ENCODE measurements at places on chromosomes 11 and 22.

DNA sequence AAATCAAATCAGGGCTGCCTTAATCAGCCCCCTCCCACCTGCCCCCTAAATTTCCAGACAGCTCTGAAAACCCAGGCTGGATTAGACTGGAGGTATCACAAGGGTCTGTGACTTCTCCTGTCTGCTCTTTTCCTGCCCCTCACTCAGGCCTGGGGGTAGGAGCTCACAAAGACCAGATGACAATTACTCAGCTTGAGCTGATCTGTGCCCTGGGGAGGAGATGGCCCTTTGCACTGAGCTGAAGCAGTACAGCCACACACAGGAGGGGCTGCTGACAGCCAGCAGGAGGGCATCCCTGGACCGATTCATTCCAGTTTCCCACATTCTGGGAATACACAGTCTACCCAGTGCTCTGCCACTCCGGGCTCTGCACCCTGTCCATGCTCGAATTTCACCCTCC is 4.2 kb downstream of the ABCC8 start:
- no peak for DNase-seq

- no peak for DNase-seq
Observed at GRCh38 chr11:17353821-17354600, 2.4 kb downstream of the NCR3LG1 start.

GRCh38 chr11:30358536-30358935 is 35.6 kb downstream of the ARL14EP start:
- DNase-seq: no peak

- DNase-seq: no peak
Observed at GRCh38 chr11:62930157-62930556, 9.0 kb upstream of the CHRM1 start.

DNA sequence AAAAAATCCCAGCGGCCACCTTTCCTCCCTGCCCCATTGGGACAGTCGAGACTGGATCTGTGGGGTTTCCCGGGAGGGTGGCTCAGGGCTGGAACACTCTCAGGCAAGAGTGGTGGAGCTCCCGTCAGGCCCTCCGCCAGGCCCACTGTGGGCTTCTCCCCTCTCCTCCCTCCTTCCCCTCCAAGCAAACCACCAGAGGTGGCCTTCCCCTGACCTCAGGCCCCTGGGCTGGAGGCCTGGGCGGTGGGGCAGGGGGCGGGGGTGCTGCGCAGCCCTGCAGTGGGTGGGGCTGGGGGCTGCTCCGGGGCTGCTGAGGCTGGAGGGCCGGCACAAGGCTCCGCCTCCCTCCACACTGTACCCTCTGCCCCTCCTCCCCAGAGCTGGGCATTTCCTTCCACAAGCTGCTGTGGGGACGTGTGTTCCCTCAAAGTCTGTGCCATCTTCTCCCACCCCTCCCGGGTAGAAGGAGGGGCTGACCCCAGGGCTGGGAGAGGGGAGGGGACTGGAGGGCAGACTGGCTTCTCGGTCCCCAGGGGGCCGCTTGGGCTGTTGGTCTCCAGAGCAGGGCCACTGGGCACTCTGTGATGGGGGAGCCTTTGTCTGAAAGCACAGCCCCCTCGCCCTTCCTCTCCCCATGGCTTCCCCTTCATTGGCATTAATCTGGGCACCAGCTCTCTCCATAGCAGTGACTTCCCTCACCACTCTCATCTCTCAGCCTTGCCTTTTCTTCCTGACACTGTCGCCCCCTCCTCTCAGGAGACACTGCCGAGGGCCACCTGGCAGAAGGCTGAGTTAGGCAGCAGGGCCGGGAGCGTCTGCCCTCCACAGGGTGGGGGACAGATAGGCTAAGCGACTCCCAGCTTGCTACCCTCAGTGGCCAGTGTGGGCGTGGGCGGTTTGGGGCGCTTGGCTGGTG is 7.1 kb downstream of the RCOR2 start:
- DNase-seq: no peak

DNA sequence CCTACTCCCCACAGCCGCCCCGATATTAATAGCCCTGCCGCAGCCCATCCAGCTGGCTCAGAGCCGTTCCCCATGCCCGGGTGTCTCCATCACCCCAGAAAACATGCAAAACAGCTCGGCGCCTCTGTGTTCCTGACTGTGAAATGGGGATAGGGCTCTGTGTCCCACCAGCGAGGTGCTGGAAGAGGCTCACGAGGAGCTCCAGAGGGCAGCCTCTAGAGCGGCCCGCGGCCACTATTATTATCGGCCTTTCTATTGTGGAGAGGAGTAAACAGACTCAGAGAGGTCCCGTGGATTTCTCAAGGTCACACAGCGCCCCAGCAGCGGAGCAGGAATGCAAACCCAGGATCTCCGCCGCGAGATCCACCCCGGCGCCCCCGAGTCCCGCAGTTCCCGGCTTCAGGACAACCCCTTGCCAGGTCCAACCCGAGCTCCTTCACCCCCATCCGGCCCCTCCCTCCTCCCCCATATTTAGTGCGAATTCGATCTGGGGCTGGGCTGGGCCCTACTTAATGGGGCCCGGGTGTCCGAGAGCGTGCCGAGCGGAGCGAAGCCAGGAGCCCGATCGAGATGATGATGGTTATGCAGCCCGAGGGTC is at the start of gene ACTN3:
Gene ACTN3 (plus strand): TSS at position 536 of the 598 bp plus-strand sequence. CDS start 35 bp downstream, at position 571.
- DNase-seq: peak; percentile 50

DNA sequence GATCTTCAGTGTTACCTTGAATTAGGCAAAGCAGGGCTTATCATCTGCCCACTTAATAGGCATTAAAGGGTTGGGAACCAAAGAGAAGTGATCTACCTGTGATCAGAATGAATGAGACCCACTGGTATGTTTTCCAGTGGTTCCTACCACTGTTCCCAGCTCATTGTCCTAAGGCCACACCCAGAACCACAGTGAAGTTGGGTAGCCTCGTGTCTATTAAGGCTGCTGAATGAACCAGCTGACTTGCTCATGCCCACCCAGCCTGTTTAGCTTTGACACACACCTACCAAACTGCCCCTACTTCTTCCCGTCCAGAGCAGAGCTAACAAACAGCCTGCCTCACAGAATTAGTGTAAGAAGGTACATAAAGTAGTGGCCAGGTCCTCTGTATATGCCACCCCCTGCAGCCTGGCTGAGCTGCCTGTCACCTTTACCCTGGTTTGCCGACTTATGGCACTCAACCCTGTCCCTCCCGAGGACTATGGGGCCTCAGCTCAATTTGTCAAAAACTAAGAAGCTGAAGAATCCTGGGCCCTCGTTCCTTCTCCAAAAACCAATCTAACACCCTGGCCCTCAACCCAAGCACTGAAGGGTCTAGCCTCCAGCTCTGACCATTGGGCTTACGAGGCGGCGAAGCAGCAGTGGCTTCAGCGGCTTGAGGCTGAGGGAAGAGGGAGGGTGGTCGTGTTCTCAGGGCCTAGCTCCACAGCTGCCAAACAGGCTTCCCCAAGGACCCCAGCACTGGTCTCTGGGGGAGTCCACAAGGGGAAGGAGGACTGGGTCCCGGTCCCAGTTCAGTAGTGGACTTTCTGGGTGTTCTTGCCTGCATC is 9.8 kb downstream of the UCP2 start:
- DNase-seq: no peak

DNA sequence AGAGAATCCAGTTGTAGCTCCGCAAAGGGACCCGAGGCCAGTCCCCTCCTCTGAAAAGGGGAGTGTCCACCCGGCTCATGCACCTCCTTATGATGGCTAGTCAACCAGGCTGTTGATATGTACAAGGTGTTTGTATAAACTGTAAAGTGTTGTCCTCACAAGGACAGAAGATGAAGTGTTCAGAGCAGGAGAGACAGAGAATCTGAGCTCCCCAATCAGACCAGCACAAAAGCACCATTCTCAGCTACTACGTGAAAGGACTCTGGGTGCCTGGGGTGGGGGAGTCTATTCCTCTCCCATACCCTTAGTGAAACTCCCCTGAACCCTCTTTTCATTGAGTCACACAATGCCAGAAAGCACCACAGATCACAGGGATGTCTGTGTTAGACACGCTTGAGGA is 49.4 kb downstream of the MN1 start:
- no peak for DNase-seq

DNA sequence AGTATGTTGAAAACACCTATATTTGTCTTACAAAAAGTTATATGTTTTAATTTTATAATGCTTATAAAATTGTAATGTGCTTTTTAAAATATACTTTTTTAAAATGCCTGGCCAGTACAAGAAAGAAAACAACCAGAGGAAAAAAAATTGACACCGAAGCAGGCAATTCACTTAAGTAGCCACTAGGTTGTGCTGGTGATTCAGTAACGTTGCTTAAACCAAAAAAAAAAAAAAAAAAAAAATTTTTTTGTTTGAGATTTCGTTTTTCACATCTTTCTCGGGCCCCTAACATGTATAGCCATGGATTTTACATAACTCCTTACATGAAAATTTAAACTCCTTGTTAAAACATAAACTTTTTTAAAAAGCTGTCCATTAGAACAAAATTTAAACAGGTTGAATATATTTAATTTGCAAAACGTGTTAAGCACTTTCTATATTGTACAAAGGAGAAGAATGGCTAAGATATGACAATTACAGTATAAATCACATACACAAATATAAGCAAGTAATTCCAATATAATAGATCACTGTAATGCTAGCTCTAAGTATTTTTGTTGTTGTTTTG is 9.2 kb downstream of the OR8B4 start:
- DNase-seq: no peak

GRCh38 chr11:17519061-17519885 is 24.9 kb downstream of the USH1C start:
- DNase-seq: no peak

DNA sequence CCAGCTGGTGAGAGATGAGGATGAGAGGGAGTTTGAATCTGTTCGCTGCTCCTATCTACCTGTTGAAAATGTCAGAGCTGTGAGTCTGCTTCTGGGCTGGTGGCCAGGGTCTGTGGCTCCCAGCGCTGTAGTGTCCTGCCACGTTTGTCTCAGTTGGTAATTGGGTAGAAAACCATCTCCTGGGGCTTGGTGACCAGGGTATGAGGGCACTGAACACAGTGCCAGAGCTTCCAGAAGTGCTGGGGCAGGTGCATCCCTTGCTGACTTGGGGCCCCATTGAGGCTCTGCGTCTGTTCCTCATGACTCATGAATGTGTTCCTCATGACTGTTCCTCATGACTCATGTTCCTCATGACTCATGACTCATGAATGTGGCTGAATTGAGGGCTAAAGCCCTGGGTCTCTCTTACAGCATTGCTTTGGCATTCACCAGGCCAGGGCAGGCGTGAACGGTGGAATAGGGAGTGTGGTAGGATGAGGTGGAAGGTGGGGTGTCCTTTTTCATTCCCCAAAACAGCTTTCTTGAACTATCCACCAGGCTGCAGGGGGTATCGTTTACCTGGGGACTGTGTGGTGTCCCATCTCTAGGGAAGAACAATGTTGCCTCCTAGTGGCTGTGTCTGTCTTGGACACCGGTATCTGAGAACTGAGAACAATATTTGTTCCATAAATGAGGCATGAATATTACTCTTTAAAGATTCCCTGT is 139.5 kb downstream of the COMMD9 start:
- DNase-seq: peak; percentile 86

DNA sequence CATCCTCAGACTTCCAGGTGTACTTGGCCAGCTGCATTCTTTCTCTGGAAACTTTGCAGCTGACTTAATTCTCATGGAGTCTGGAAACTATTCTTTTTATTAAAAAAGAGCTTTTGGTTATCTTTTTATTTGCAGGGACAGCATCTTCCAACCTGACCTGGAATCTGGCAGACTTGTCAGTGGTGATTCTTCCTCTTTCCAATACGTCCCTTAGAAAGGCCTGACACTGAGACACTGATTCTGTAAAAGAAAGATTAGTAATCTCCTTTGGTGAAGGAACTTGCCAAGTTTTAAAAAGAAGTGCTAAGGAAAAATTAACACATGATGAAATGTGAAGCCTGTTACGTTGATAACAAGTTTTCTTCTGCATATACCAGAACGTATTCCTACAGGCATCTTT is 440.9 kb upstream of the RAG2 start:
- DNase-seq: no peak

DNA sequence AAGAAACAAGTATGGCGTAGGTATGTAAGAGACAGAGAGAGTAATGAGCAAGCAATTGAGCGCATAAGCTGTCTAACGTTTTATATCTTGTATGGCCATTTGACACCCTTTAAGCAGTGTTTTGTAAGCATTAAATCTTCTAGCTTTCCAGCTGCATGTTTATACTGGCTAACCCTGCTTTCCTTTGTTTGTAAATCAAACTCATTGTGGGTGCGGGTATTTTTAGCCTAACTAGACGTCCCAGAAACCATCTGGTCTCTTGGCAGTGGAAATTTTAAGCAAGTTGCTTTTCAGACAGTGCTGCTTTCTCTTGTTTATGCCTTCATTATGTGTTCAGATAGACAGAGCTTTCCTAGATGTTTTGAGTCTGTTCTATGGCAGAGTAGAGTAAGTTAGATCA is 73.5 kb downstream of the RNF169 start:
- DNase-seq: no peak

DNA sequence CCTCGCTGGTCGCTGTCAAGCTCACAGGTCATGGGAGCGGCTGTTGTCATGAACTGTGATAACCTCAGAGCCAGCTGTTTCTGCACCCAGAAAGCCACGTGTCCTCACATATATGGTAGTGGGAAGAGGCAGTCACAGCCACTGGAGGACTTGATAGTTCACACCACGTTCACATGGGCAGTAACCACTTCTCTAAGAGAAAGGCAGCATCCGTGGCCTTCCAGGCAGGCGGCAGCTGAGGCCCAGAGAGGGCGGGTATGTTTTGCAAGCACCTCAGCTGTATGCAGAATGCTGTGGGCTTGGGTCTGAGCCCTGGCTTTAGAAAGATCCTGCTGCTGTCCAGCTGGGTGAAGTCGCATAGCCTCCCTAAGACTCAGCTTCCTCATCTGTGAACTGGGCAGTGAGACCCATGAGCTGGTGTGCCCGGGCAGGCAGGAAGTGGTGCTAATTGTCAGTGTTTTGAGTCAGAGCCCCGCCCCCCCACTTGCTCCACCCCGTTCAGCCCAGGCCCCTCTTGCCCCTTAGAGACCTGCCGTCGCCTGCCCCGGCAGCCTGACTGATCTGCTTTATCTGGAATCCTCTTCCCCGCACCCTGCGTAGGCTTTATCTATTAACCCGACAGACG is 13.3 kb downstream of the TTC38 start:
- no peak for DNase-seq

- DNase-seq: no peak
Observed at GRCh38 chr22:29256606-29257325, 11.0 kb downstream of the RHBDD3 start.

- DNase-seq: no peak
Observed at GRCh38 chr11:111878385-111878848, 548 bp downstream of the FDXACB1 start.

GRCh38 chr11:70158201-70158600 is 44.9 kb upstream of the FADD start:
- peak; percentile 48 for DNase-seq

DNA sequence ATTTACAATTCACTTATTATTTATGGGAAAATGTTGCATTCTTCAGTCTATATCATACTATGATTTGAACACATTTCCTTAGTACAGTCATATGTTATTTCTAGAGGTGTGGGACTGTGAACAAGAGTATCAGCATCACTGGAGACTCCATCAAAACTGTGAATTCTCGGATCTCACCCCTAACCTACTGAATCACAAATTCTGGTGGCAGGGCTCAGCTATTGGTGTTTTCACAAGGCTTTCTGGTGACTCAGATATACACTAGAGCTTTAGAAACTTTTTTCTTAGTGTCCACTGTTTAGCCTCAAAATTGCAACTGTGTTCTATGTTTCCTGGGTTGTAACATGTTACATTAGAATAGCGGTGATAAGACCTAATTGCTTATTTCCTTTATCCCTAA is 352.9 kb upstream of the DDI1 start:
- DNase-seq: no peak

GRCh38 chr11:898540-899190 is 11.9 kb downstream of the CHID1 start:
- no peak for DNase-seq

- no peak for DNase-seq
Observed at GRCh38 chr11:90428836-90429235, 206.0 kb upstream of the CHORDC1 start.
